ENCODE measurements at places on chromosomes 11 and 22.

GRCh38 chr11:1455763-1456060 is 30.9 kb downstream of the MOB2 start:
- DNase-seq: no peak

GRCh38 chr11:112025707-112026106 is 499 bp downstream of the DLAT start:
- DNase-seq: no peak

- peak; percentile 62 for DNase-seq
These were observed 1.1 kb upstream of the CD248 start for GRCh38 chr11:66317723-66318599.

- DNase-seq: no peak
These were observed 356.3 kb upstream of the CCDC90B start for GRCh38 chr11:83642500-83642899.

DNA sequence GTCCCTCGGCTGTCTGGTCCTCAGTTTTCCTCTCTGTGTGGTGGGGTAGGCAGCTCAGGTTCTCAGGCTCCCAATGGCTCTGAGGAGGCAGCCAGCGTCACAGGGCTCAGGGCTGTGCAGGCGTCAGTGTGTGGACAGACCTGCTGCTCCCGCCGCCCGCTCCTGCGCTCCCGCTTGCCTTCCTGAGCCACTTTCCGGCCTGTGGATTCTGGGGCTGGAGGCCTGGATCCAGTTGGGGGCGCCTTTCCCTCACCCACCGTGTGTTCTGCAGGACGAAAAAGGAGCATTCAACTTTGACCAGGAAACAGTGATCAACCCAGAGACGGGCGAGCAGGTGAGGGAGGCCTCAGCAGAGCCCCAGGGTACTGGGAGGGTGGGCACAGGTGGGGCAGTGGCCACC is 14.7 kb downstream of the DPP3 start:
- no peak for DNase-seq

- peak; percentile 37 for DNase-seq
These were observed 23.3 kb downstream of the DKK3 start for GRCh38 chr11:11985016-11985715.

DNA sequence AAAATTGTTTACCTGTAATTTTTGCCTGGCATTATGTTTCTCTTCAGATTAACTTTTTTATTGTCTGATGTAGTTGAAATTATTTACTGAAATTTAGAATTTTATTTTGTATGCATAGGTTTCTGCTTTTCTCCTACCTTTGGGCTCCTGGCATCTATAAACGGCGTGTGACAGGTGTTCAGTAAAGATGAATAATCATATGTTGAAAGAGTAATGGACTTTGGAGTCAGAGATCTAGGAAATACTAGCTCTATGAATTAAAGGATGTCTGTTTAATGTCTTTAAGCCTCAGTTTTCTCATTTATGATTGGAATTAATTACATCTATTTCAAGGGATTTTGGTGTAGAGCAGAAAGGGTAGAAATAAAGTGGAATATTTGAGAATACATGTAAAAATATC is 7.2 kb upstream of the ANGPTL5 start:
- no peak for DNase-seq

DNA sequence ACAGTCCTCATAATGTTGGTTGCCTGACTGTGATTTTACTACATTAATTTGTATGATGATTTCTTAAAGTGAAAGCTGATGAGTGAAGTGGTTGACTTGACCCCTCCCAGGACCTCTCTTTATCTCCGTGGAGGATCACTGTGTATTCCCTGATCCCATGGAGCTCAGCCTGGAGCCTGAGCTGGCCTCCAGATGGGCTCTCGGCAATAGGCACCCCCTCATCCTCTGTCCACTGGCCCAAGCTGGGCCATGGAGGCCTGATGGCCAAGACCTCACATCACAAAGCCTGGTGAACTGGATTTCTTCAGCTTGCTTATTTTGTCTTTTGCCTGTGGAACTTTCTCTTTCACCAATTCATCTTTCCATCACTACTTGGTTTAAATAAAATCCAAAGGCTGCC is 75.2 kb downstream of the WNT11 start:
- no peak for DNase-seq

- no peak for DNase-seq
These were observed 559.7 kb downstream of the BRD1 start for GRCh38 chr22:49267996-49268395.

DNA sequence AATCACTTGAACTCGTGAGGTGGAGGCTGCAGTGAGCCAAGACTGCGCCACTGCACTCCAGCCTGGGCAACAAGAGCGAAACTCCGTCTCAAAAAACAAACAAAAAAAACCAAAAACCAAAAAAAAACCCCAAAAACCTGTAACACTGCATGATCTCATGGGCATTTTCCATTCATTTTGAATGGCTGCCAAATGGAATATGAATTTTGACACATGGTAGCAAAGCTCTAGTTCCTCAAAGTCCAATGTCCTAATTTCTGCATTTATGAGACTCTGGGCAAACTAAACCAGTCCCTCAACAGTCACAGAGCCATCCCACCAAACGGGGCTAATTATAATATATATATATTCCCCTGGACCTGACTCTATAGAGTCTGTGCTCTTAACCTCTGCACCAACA is 61.8 kb downstream of the SGSM3 start:
- no peak for DNase-seq

DNA sequence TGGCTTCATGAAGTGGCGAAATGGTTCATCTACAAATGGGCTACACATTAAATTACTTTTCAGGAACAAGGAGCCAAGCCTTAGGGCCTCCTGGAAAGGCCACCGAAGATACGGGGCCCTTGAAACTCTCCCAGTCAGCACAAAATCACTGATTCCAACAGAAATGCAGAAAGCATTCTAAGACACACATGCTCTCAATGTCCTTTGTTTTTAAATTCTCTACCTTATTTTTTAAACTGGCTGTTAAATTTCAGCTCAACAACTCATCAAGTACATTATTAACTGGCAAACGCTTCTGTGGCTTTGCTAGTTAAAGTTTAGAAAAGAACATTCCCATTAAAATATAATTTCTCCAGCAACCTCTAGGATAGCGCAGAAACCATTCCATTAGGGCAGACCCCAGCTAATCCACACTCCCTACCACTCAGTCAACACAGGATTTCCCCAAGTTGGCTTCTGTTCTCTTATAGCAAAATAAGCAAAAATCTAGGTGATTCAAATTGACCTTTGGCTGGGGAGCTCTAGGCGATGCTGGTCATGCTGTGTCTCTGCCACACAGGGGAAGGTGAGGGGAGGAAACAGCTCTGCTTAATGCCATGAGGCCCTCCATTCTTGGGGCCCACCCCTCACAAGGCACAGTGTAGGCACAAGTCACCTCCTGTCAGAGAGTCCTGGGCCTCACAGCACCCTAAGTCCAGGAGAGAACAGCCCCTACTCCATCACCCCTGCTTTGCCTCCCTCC is 47.1 kb downstream of the PLEKHA7 start:
- no peak for DNase-seq

DNA sequence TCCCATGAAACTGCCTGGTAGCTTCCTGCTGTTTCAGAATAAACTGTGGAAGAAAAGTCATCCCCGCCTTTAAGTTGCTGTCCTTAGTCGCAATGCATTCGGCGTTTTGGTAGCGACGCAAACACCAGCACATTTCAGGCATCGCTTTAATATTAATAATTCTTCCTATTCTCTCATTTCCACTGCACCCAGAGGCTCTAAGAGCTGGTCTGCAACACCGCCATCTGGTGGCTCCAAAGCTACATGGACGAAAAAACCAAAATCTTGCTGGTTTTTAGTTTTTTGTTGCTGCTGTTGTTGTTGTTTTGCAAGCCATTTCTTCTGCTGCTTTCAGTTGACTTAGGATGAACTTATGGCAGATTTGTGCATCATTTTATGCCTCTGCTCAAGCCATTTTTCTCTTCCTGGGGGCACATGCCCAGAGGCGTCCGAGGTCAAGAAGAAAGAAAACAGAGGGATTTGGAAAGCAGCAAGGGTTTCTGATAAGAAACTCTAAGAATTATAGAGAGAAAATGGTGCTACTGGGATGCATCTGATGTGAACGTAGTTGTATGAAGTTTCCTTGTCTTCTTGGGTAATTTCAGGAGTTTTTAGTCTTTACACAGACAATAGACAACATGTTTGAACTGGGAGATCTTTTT is 345.4 kb upstream of the KIRREL3 start:
- DNase-seq: peak; percentile 53

DNA sequence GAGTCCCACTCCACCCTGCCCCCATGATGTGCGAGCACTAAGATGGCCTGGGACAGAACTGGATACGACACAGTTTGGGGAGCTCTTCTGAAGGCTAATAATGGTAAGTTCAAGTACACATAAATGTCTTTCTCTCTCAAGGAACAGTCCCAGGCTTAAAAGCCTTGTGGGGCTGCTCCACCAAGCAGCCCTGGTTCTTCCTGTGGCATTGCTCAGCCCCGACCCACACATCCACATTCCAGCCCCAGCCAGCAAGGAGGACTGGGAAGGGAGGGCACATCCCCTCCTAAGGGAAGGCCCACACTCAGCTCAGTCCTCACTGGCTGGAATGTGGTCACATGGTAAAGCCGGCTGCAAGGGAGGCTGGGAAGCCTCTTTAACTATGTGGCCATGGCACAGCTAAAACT is 13.3 kb upstream of the MB start:
- DNase-seq: no peak

- DNase-seq: no peak
These were observed 85.2 kb upstream of the ARHGAP32 start for GRCh38 chr11:129277198-129277843.

- no peak for DNase-seq
These were observed 39.7 kb downstream of the ZNF195 start for GRCh38 chr11:3339340-3339624.

DNA sequence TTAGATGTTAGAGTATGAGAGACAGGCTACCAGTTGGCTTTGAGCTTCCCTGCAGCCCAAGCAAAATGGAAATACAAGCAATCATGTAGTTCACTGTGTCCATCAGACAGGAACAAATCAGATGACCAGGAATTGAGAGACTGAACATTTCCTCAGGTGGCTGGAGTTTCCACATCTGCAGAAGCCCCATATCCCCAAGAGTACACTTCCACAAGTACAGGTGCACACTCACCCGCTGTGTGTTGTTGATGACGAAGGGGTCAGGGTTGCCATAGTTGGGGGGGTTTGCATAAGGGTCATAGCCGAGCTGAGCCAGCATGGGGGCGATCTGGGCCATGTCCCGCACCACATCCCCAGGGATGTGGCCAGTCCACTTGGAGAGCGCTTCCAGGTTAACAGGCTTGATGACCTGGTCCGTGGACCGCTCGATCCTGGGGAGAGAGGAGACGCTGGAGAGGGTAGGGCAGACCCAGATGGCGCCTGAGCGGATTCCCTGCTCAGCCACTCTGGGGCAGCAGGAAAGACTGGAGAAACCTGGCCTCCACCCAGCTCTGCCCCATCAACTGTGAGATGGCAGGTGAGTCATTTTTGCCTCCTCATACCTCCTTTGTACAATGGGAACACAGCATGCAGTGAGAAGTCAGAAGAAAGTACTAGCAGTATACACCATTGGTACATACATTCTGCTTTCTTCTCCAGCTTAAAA is 23.9 kb upstream of the TFIP11 start:
- no peak for DNase-seq

GRCh38 chr11:19027829-19028595 is 32.5 kb downstream of the MRGPRX2 start:
- no peak for DNase-seq

- peak; percentile 77 for DNase-seq
These were observed 29.8 kb downstream of the ABTB2 start for GRCh38 chr11:34327804-34328631.

DNA sequence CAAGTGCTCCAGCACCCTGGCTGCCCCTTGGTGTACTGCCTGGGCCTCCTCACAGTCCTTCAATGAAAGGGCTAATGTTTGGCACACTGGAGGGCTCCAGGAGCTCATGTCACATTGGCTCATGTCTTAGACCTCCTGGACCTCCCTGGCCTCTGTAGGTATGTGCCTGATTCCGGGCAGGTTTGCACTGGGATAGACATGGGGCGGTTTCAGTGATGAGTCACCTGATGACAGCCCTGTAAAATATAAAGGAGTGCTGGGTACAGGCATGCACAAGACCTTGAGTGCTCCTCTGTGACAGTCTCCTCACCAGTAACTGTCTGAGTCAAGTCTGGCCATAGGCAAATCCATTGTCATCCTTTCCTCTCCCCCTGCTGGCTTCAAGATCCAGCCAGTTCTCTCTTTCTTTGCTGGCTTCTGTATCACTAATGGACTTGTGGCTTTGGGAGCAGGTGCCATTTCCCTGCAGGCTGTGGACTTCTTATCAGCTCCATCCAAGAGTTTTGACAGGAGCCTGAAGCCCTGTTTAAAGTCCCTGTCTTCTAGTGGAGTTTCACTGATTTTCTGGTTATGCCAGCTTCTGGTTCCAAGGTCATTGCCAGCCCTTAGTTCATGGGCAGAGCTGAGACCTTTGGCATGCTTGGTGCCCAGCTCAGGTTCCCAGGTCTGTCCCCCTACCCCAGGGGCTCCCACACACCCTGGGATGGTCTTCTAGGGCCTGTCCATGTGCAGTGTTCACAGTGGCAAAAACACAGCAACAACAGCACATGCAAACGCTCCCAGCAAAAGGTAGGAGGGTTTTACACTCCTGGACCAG is 22.7 kb upstream of the P2RY2 start:
- DNase-seq: no peak

- no peak for DNase-seq
These were observed 8.9 kb downstream of the SLC15A3 start for GRCh38 chr11:60942970-60943565.

DNA sequence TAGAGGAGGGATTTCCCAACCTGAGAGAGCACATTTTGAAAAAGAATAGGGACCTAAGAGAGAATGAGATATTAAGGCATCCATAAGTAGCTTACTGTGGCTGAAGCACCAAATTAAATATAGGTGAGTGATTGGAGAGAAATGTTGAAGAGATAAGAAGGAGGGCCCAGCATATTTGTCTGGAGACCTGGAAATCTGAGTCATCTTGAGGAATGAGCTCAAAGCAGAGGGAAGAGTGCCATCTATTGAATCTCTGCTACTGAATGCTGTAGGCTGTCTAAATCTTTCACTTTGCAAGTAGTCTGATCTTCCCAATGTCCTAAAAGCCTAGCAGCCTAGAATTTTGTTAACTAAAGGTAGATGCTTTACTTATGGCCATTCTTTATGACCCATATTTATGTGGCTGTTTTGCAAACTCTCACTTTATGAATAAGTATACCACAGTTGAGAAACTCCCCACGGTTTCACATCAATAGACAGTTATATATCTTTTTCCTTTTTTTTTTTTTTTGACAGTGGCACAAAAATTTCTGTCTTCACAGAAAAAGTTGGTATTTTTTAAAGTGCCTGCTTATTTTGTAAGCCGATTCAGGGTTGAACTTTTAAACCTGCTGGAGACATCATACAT is 2093.5 kb downstream of the LRRC4C start:
- no peak for DNase-seq
